ENCODE measurements at places on chromosomes 2 and 18. TPM values are rescaled to one million over a fixed set of nuclear protein-coding genes. Genes with fewer than 3 reads are reported as not detected.
A peak's percentile ranks its signal among the peaks of the same experiment; 100 is the strongest.

DNA sequence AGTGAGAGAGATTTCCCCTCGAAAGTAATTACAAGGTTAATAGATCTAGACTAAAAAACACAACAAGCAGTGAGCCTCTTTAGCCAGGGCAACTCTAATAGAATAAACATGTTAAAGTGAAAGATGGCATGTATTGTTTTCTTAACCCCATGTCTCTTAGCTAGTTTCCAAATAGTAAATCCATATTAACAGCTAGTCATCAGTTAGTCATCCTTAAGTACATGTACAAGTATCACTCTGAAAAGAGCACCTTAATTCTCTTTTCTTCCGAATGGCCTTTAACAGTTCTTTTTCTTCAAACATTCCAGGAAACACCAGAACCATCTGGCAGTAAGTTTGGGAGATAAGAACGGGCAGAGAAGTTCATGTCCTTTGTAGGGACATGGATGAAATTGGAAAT is 1480.0 kb downstream of the LRP1B start:
- DNase-seq, result no peak
- H3K27ac ChIP-seq, result no peak overlapping the region
- H3K4me3 ChIP-seq, result no peak overlapping the region
- no peaks in the 10 kb centered on the region for H3K27me3 ChIP-seq

GRCh38 chr2:179574061-179574519 is 287.3 kb downstream of the ZNF385B start:
- H3K27me3 ChIP-seq, result no peaks in the 10 kb centered on the region
- H3K4me3 ChIP-seq, result no peak overlapping the region
- no peaks in the 10 kb centered on the region for H3K36me3 ChIP-seq

The INHBB gene
- total RNA-seq, result not detected

The HOXD13 gene
- not detected for total RNA-seq

The MGAT4A gene
- 187 TPM for total RNA-seq

DNA sequence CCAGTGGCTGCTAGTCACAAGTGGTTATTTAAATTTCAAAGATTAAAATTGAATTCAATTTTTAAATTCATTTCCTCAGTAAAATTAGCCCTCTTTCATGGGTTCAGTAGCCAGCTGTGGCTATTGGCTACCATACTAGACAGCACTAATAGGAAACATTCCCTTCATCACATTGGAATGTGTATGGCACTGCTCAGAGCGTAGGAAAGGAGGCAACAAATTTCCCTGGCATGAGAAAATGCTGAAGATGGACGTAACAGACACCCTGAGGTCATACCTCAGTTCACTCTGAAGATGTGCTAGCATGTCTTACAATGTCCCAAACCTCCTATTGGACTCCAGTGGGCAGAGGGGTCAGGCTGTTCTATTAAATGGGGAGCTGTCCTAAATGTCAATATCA is 96.4 kb downstream of the C1QL2 start:
- no peaks in the 10 kb centered on the region for H3K4me1 ChIP-seq
- no peak overlapping the region for H3K4me3 ChIP-seq
- peaks cover 6% of the 10 kb centered on the region for H3K27me3 ChIP-seq
- DNase-seq, result no peak
- H3K27ac ChIP-seq, result no peak overlapping the region
- no peaks in the 10 kb centered on the region for H3K36me3 ChIP-seq

The SERPINB4 gene
- not detected for total RNA-seq

DNA sequence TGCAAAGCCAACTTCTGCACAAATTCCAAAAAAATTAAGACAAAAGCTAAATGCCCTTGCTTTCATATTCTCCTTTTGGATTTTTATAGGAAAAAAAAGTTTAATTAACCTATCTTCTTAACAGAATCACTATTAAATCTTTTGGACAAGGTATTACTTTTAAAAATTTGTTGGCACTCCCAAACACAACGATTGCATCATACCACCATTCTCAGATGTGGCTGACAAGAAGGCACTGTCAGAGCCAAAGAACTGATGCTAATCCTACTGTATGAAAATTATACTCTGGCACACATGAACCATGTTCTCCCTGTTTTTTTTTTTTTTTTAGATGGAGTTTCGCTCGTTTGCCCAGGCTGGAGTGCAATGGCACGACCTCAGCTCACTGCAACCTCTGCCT is 58.4 kb downstream of the NOL10 start:
- H3K36me3 ChIP-seq, result peaks cover 9% of the 10 kb centered on the region
- H3K4me1 ChIP-seq, result peaks cover 15% of the 10 kb centered on the region
- no peaks in the 10 kb centered on the region for H3K27me3 ChIP-seq
- H3K4me3 ChIP-seq, result no peak overlapping the region

The KLHL41 gene
- not detected for total RNA-seq

The GALNT14 gene
- total RNA-seq, result not detected

GRCh38 chr2:27922842-27923241 is 32.3 kb downstream of the BABAM2 start:
- no peaks in the 10 kb centered on the region for H3K27me3 ChIP-seq
- no peak for DNase-seq
- H3K4me3 ChIP-seq, result no peak overlapping the region
- H3K27ac ChIP-seq, result peak overlapping the region; percentile 49
- peaks cover 5% of the 10 kb centered on the region for H3K36me3 ChIP-seq

GRCh38 chr18:58882044-58882443 is 17.4 kb downstream of the ZNF532 start:
- peaks cover 5% of the 10 kb centered on the region for H3K36me3 ChIP-seq
- no peak overlapping the region for H3K27ac ChIP-seq
- peaks cover 5% of the 10 kb centered on the region for H3K4me1 ChIP-seq
- peaks cover 13% of the 10 kb centered on the region for H3K27me3 ChIP-seq
- no peak overlapping the region for H3K4me3 ChIP-seq

- no peak for DNase-seq
- H3K36me3 ChIP-seq, result no peaks in the 10 kb centered on the region
- no peaks in the 10 kb centered on the region for H3K4me1 ChIP-seq
- H3K27me3 ChIP-seq, result no peaks in the 10 kb centered on the region
Measured at GRCh38 chr2:82478641-82479040, 1980.4 kb downstream of the SUCLG1 start.

GRCh38 chr2:55999231-55999630 is 75.6 kb upstream of the EFEMP1 start:
- peaks cover 5% of the 10 kb centered on the region for H3K27me3 ChIP-seq
- H3K4me1 ChIP-seq, result no peaks in the 10 kb centered on the region
- H3K36me3 ChIP-seq, result no peaks in the 10 kb centered on the region
- H3K4me3 ChIP-seq, result no peak overlapping the region

The CLEC4F gene
- 0.15 TPM for total RNA-seq

- H3K36me3 ChIP-seq, result no peaks in the 10 kb centered on the region
- H3K4me3 ChIP-seq, result no peak overlapping the region
- H3K27me3 ChIP-seq, result no peaks in the 10 kb centered on the region
- H3K27ac ChIP-seq, result no peak overlapping the region
- no peak for DNase-seq
Measured at GRCh38 chr2:122639711-122640110, 884.3 kb downstream of the TSN start.

The MC4R gene
- total RNA-seq, result not detected

DNA sequence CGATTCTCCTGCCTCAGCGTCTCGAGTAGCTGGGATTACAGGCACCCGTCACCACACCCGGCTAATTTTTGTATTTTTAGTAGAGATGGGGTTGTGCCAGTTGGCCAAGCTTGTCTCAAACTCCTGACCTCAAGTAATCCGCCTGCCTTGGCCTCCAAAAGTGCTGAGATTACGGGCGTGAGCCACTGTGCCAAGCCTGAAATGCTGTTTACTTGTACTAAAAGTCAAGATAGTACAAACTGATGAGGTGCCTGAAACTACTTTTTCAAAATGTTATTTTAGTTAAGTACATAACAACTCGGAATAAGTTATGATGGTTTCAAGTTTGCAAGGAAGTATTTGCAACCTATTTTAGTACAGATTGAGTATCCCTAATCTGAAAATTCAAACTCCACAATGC is 85.7 kb downstream of the CEP192 start:
- no peak for DNase-seq
- peaks cover 3% of the 10 kb centered on the region for H3K4me1 ChIP-seq
- peaks cover 8% of the 10 kb centered on the region for H3K36me3 ChIP-seq
- no peaks in the 10 kb centered on the region for H3K27me3 ChIP-seq
- H3K27ac ChIP-seq, result no peak overlapping the region
- H3K4me3 ChIP-seq, result no peak overlapping the region

GRCh38 chr18:37553633-37554398 is 11.8 kb downstream of the CELF4 start:
- no peak overlapping the region for H3K27ac ChIP-seq
- H3K4me1 ChIP-seq, result no peaks in the 10 kb centered on the region
- H3K27me3 ChIP-seq, result peaks cover 26% of the 10 kb centered on the region
- no peaks in the 10 kb centered on the region for H3K36me3 ChIP-seq
- H3K4me3 ChIP-seq, result no peak overlapping the region

- no peaks in the 10 kb centered on the region for H3K27me3 ChIP-seq
- no peaks in the 10 kb centered on the region for H3K36me3 ChIP-seq
- peaks cover 7% of the 10 kb centered on the region for H3K4me1 ChIP-seq
- H3K27ac ChIP-seq, result no peak overlapping the region
Measured at GRCh38 chr18:76764291-76764901, 58.0 kb upstream of the ZNF236 start.

GRCh38 chr2:45483997-45484396 is 127.1 kb downstream of the SRBD1 start:
- no peak for DNase-seq
- H3K27me3 ChIP-seq, result no peaks in the 10 kb centered on the region
- peaks cover 9% of the 10 kb centered on the region for H3K4me1 ChIP-seq
- no peak overlapping the region for H3K27ac ChIP-seq
- H3K4me3 ChIP-seq, result no peak overlapping the region

DNA sequence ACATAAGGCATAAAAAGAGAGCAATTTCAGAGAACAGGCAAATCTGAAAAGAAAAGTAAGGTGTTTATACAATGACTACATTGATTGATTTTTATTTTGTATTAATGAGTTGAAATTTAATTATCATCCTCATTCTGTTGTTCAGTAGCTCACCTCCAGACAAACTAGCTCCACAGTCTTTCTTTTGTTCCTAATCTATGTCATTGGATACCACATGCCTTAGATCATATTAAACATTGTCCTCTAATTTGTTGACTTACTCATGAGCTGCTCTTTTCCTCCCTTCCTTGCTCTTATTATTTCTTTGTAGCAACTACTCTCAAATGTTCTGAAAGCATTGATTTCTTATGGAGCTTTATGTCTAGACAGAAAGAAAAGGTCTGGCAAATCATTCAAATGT is 185.5 kb upstream of the ZSWIM2 start:
- no peaks in the 10 kb centered on the region for H3K4me1 ChIP-seq
- H3K27ac ChIP-seq, result no peak overlapping the region
- no peaks in the 10 kb centered on the region for H3K36me3 ChIP-seq

The PRR30 gene
- total RNA-seq, result not detected

DNA sequence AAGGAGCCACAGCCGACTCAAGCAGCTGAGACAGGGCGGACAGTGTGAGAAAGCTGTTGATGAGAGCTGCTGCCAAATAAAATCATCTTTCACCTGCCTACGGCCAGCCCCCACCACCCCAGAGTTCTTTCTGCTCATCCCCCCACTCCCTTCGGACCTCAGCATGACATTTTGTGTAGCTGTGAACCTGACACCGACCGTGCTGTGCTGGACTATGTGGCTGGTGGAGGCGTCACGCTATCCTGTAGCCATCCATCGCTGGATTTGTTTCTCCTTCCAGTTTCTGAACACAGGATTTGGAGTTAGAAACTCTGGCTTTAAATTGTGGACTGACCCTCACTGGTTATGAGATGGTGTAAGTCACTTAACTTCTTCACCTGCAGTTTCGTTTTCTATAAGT is 317.3 kb downstream of the DCDC2C start:
- DNase-seq, result no peak
- no peaks in the 10 kb centered on the region for H3K4me1 ChIP-seq
- H3K27ac ChIP-seq, result no peak overlapping the region
- no peaks in the 10 kb centered on the region for H3K27me3 ChIP-seq
- no peaks in the 10 kb centered on the region for H3K36me3 ChIP-seq
- no peak overlapping the region for H3K4me3 ChIP-seq

The CENPA gene
- total RNA-seq, result 0.50 TPM

Data from T-helper 17 cell (primary cell).